ENCODE measurements at places on chromosomes 6 and 20.

DNA sequence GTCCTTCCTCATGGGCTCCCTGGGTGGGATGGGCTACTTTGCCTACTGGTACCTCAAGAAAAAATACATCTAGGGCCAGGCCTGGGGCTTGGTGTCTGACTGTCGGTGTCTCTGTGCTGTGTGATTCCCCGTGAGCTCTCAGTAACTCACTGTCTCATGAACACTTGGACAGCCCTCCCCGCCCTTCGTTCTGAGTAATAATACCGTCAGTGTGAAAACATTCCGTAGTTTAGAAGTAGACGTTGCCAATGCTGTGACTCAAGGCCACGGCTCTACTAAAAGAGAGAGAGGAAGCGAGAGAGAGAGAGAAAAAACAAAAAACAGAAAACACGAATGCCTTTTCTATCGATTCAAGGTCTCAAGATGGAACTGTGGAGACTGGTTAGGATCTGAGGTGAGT is 31.8 kb downstream of the FITM2 start:
- DNase-seq = no peak

GRCh38 chr20:1330075-1330830 is 1.3 kb upstream of the SDCBP2 start:
- no peak for DNase-seq

DNA sequence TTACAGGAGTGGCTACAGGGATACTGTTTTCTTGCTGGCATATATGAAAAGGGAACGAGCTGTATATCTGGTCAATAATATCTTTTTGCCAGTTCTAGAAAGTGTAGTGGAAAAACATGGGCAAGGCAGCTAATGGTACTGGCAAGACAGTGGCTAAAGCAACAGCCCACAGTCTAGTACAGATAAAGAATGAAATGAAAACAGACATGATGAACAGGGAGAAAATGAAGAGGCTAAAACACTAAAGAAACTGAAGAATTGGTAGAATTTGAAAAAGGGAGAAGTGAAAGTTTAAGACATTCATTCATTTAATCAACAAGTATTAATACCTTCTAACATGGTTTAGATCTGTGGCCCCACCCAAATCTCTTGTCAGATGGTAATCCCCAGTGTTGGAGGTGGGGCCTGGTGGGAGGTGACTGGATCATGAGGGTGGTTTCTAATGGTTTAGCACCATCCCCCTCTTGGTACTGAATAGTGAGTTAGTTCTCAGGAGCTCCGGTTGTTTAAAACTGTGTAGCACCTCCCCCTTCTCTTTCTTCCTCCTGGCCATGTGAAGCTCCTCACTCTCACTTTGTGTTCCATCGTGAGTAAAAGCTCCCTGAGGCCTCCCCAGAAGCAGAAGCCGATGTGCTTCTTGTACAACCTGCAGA is 18.1 kb downstream of the FAM184A start:
- no peak for DNase-seq

GRCh38 chr6:101286146-101286545 is 107.4 kb upstream of the GRIK2 start:
- no peak for DNase-seq

- DNase-seq = no peak
Measured at GRCh38 chr20:3896302-3896701, 7.1 kb downstream of the PANK2 start.

- DNase-seq = no peak
Measured at GRCh38 chr20:50278684-50279531, 88.3 kb downstream of the CEBPB start.

DNA sequence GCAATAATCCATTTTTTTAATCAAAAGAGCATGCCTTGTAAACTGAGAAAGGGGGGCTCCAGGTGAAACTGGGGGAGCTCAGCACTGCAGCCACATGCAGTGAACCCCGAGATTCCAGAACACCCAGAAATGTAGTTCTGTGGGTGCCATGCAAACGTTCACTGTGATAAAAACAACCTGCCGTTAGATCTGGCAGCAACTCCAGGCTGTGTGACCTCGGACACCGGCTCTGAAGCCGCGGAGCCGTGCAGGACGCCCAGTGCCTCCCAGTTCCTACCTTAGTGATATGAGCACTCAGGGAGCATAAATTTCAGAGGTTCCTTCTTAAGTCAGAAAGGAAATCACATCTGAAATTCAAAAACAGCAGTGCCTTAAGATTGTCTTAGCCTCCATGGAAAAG is 85.4 kb upstream of the THBS2 start:
- no peak for DNase-seq

DNA sequence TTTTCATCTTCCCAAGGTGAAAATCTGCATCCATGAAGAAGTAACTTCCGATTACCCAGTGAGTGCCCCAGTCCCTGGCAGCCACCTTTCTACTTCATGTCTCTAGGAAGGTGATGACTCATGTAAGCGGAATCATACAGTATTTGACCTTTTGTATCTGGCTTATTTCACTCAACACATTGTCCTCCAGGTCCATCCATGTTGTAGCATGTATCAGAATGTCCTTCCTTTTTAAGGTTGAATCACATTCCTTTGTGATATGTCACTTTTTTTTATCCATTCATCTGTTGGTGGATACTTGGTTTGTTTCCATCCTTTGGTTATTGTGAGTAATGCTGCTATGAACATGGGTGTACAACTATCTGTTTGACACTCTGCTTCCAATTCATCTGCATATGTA is 176.3 kb upstream of the CDYL start:
- DNase-seq = no peak

DNA sequence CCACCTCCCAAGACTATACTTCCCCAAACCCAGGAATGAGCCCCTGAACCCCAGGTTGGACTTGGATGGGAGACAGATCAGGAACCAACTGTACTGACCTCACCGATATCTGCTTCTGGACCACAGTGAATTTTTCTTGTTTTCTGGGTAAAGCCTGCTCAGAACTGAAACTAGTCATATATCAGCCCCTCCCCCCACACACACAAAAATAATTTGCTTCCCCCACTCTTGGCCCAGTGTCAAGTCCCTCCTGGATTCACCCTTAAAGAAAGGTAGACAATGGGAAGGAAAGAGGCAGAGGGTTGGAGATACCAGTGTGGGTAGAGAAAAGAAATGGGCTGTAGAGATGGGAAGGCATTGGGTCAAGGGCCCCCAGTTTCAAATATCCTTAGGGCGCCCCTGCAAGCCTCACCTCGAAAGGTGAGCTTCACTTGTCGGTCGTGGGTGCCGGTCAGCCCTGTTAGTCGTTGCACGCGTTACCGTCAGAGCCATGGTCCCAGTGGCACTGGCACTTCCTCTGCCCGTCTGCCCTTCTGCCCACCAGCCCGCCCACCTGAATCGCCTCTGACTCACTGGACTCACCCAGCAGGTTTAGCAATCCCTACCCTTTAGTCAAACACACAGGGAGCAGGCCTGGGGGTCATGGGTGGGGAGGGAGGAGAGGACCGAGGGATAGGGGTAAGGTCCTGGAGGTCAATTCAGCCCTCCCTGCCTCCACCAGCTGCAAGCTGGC is 8.5 kb upstream of the SPAG4 start:
- DNase-seq = no peak

GRCh38 chr20:5668529-5668868 is 81.7 kb upstream of the SHLD1 start:
- no peak for DNase-seq

DNA sequence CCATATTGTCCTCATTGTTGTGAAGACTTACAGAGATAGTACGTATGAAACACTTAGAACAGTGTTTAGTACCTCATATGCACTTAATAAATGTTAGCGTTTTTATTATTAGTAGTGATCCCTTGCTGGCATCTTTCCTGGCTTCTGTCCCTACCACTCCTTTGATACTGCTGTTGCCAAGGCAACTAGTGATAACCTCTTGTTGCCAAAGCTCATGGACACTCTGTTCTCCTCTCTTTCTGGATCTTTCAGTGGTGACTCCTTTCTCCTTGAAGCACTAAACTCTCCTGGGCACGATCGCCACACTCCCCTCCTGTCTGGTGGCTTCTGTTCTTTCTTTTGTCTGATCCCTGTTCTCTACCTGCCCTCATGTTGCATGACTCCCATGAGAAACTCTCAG is 83.5 kb downstream of the FOXO3 start:
- DNase-seq = no peak

DNA sequence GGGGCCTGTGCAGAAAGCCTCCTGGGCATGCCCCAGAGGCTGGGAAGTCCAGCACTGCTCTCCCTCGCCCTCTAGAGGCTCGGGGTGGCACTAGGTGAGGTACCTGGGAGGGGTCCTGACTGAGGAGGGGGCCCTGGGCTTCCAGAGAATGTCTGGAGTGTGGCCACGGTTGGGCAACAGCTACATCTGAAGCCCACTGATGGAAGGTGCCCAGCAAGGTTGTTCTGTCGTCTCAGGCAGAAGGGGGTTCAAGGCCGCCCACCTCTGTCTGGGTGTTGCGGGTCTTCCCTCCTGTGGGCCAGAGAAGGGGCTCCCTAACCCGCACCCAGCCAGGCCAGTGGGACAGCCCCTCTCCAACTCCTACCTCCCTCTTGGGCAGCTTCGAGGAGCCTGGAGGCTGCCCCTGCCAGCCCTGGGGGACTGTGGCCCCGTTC is 11.4 kb upstream of the VEGFA start:
- DNase-seq = no peak

DNA sequence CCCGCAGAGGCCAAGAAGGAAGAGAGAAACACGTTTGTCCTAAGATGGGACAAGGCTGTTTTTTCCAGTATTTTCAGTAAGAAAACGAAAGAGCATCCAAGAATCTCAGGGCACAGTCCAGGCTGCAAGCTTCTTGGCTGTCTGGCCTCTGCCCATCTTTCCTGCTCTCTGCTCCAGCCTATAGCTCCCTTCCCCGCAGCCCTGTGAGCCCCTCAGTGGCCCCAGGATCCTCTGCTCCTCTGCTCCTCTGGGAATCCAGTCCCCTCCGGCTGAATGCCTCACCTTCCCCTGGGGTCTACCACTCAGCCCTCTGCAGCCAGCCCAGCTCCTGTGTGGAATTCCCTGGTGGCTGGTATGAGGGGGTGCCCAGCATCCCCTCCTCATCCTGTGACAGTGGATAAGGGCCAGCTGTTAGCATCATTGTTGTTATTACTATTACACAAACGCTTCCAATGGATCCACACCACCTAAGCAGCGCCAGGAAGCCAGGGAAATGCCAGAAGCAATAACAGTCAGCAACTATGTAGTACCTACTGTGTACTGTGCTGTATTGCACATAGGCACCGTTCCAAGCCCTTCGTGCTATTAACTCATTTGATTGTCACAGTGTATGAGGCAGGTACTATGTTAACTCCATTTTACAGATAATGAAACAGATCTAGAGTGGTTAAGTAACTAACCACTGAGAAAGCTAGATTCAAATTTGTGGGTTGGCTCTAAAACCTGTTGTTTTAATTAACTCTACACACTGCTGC is 60.3 kb upstream of the PTPN1 start:
- no peak for DNase-seq

DNA sequence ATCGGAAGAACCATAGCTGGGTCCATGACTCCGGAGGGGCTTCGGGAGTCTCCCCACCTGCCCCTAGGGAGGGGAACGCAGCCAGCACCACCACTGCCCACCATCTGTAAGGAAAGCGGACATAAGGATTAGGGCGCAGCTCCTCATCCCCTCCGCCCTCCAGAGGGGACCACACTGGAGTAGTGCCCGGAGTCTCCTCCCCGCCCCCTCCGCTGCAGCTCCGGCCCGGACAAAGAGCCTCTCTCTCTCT is 628 bp downstream of the SLC35B2 start:
- no peak for DNase-seq

GRCh38 chr6:28863604-28864325 is 60.0 kb downstream of the TRIM27 start:
- peak; percentile 75 for DNase-seq

- DNase-seq = no peak
Measured at GRCh38 chr6:23690453-23691049, 435.5 kb upstream of the NRSN1 start.

- no peak for DNase-seq
Measured at GRCh38 chr6:144809120-144809519, 524.0 kb downstream of the UTRN start.

DNA sequence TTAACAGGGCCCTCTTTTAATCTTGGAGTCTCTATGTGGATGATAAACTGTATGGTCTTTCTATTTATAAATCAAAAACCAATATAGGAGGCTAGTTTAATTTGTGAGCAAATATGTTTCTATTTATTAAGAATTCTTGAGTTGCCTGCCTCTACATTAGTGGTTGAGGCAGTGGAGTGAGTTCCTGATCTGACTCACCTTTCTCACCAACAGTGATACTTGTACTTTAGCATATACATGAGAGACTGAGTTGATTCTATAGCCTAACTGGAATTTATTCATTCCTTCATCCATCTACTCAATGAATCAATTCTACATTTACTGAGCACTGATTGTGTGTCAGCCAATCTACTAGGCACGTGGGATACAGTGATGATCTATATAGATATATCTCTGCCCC is 126.9 kb downstream of the TRMT11 start:
- no peak for DNase-seq

DNA sequence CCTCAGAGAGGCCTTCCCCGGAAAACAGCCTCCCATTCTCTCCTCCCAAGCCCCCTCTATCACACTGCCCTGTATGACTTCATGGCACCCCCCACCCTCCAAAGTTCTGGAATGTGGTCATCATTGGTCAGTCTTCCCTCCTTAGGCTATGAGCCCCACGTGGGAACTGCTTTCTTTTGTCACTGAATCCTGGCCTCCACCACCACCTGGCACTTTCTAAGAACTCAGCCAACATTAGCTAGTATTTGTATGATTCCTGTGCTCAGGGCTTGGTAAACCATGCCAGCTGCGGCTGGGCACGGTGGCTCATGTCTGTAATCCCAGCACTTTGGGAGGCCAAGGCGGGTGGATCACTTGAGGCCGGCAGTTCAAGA is 8.4 kb upstream of the E2F1 start:
- DNase-seq = no peak

GRCh38 chr6:138225953-138226352 is 7.7 kb upstream of the PBOV1 start:
- DNase-seq = no peak

- no peak for DNase-seq
Measured at GRCh38 chr20:15317546-15318232, 980.3 kb upstream of the FLRT3 start.

- no peak for DNase-seq
Measured at GRCh38 chr20:24775966-24776365, 173.1 kb upstream of the CST7 start.

- DNase-seq = no peak
Measured at GRCh38 chr20:3890398-3890751, 1.2 kb downstream of the PANK2 start.

DNA sequence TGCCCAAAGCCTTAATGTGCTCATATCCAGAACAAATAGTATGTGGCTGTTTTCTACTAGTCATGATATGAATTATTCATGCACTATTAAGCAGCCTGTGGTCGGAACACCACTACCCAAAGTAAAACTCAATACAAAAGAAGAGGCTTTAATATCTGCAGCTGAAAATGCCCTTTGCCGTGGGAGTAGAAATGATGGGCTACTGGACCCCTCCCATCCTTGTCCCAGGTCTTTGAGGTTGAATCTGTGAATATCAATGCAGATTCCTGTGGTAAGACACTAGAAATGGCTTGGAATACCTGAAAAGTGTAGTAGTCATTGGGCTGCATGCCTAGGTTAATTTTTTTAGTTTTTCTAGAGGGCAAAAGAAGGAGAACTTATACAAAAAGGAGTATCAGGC is 303.7 kb downstream of the TBC1D7 start:
- DNase-seq = no peak
